ENCODE measurements at places on chromosomes 12 and 14.

DNA sequence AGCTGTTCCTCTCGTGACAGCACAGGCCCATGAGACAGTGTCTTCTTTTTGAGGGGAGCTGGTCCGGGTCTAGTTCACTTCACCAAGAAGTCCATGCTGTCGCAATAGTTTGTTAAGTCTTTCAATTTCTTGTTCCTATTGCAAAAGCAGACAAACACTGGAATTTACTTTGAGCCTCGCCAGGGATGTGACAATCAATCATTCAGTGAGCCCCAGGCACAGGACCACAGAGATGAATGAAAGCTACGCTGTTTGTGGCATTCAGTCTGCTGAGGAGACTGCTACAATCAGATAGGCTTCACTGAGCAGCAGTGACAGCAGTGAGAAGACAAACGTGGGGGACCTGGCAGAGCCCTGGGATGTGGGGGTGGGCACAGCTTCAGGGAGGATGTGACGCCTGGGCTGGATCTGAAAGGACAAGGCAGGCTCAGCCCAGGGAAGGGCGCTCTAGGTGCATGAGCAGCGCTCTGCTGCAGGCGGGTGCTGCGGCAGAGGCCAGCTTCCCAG, 35.5 kb downstream of the TCTN1 start:
- DNase-seq = peak; percentile 17

GRCh38 chr14:56795284-56795622, 15.0 kb downstream of the OTX2 start:
- DNase-seq = no peak

DNA sequence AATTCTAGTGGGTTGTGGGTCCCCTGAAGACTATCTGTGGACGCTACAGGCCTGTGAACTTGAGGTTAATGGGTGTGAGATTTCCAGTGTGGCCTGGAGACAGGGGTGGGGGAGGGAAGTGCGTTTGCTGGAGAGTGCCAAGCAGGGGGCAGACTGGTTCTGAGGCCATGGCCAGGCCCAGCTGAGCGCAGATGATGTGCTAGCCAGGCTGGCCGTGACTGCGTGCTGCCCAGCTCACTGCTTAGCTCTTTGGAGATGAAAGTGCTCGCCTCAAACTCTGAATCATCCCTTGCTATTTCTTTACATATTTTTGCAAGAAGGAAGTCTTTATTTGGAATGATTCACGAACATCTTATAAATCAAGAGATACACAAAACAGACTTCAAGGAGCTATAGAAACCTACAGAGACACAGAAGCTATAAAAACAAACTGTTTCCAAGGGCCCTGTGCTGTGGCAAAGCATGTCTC, 75.2 kb upstream of the PLEKHG3 start:
- DNase-seq = peak; percentile 61

DNA sequence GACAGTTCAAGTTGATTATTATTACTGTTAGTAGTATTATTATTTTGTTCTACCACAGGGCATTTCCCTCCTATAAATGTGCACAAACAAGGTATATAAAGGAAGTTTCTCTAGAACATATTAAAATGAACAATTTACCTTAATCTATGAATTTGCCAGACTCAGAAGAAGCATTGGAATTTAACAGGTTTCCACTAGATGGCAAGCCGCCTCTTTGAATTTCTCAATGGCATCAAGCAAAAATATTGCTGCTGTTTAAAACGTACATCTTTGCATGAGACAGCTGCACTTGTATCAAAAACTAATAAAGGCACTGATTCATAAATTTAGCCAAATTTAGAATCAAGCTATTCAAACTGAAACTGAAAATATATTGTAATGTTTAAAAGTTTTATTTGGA, 34.6 kb upstream of the MIS18BP1 start:
- DNase-seq = peak; percentile 11

DNA sequence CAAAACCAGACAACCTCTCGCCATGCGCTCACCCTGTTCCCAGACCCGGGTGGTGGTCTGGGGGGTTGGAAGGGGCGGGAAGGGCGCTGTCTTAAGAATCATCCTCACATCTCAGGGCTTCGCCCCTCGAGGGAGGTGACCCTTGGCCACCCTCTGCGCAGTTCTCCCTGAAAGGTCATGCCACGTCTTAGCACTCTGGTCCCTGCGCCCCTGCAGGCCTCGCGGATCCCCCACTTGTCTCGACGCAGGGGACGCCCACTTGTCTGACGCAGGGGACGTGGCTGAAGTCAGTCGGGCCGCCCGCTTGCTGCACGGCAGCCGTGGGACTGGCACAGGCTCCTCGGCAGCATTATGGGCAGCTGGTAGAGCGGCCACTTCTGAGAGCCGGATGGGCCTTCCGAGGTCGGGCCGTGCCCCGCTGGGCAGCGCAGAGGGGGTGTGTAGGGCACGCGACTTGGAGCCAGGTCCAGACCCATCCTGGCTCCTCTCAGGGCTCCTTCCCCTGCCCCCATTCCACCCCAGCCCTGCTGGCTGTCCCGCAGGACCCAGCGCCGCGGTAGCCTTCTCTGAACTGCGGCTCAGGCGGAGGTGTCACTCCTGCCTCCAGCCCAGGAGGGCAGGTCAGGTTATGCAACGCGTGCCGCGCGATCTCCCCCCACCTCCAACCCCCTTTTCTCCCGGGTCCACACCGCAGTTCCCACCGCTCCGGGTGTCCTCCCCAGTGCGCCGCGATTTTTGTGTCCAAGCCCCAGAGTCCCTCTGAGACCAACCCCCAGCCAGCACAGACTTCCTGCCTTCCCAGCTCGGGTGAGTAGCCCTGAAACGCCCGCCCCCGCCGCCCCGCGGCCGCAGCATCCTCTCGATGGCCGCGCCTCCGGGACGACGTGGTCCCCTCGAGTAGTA, 40.9 kb upstream of the CAPRIN2 start:
- DNase-seq = no peak

GRCh38 chr14:99672506-99673304, 11.4 kb upstream of the CYP46A1 start:
- no peak for DNase-seq

DNA sequence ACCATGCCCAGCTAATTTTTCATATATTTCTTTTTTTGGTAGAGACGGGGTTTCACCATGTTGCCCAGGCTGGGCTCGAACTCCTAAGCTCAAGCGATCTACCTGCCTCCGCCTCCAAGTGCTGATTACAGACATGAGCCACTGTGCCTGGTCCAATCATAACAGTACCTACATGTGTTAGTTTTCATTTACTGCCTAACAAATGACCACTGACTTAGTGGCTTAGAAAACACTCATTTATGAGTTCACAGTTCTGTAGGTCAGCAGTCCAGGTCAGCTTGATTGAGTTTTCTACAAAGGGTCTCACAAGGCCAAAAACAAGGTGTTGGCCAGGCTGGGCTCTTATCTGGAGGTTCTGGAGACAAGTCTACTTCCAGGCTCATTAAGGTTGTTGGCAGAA, 60.6 kb downstream of the RNFT2 start:
- DNase-seq = no peak

DNA sequence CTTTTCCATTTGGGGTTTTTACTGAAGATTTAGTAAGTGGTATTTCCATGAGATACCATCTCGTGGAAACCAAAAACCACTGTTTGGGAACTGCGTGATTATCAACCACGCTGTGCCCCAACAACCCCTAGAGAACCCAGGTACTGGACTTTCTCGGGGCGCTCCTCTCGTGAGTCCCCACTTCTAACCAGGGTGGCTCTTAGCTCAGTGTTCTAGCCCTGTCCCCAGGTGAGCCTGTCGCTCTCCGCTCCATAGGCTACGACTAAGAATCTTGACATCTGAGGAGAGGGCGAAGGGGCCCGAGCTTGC, 686 bp downstream of the MCRS1 start:
- no peak for DNase-seq

- DNase-seq = no peak
Measured at GRCh38 chr14:105940534-105941225, 414.3 kb downstream of the TMEM121 start.

GRCh38 chr12:12929696-12930095, 22.3 kb downstream of the GPRC5D start:
- DNase-seq = no peak

- DNase-seq = no peak
Measured at GRCh38 chr12:117805865-117806264, 162.9 kb downstream of the KSR2 start.

DNA sequence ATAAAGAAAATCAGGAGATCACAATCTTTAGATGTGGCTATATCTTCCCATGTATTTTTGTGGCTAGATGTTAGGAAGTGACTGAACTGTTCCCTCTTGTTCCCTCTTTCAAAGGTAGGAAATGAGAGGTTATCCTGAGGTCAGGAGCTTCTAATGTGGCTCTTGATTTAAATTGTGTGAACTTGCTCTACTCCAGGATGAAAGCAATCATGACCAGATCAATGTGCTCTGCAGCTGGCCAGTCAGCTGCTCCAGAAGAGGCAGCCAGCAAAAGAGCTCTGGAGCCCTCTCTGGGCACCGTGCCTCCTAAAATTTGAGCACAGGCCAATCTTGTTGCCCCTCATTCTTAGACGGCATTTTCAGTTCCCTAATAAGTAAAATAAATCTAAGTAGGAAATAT, 32.0 kb downstream of the CDK17 start:
- peak; percentile 81 for DNase-seq

DNA sequence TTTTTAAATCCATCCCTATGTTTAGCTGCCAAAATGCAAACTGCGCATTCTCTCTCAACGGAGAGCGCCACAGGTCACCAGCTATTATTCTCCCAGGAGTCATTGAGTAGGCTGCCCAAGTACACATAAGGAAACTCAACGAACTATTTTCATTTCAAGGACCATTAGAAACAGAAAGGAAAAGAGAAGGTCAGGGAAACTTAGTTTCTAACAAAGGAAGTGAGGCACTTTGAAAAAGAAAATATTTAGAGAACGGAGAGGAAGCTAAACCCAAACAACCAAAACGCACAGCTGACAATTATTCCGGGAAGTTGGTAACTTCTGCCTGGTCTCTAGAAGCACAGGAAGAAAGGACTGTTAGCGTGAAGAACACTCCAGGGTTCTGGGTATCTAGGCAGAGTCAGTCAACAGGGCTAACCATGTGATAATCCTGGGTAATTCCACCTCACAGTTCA, 23.5 kb downstream of the GPHB5 start:
- DNase-seq = no peak

GRCh38 chr14:66345986-66346385, 140.2 kb upstream of the CCDC196 start:
- no peak for DNase-seq

GRCh38 chr12:115404761-115405470, 720.9 kb upstream of the TBX3 start:
- DNase-seq = no peak

DNA sequence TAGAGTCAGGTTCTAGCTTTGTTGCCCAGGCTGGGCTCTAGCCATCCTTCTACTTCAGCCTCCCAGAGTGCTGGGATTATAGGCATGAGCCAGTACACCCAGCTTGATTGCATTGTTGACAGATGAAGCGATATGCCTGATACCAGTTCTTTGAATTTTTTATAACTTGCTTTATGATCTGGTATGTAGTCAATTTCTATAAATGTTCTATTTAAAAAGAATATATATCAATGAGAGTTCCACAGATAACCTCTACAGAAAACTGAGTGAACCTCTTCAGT, 99.8 kb downstream of the DIP2B start:
- DNase-seq = no peak

- no peak for DNase-seq
Measured at GRCh38 chr12:11778713-11779685, 129.5 kb downstream of the ETV6 start.

GRCh38 chr12:89351489-89352241, 636 bp downstream of the DUSP6 start:
- DNase-seq = no peak

GRCh38 chr14:37051153-37051552, 121.3 kb downstream of the SLC25A21 start:
- no peak for DNase-seq

GRCh38 chr12:19139615-19140194, 10.2 kb downstream of the PLEKHA5 start:
- no peak for DNase-seq

- no peak for DNase-seq
Measured at GRCh38 chr14:30427846-30428245, 131.1 kb upstream of the G2E3 start.

GRCh38 chr12:74689071-74689655, 151.5 kb downstream of the ATXN7L3B start:
- DNase-seq = peak; percentile 60

DNA sequence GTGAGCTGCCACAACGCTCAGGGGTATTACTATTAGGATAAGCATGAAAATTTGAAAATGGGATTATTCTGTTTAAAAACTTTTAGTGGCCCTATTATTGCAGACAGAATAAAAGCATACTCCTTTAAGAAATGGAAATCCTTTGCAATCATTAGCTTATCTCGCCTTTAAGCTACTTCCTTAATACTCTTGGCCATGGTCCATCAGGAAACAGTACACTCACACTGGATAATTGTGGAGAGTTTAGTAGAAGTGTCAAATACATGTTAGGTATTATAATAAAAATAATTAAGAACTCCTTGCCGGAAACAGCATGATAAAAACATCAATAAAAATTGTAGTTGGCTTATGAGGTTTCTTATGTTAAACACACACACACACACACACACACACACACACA, 100.4 kb upstream of the PPFIA2 start:
- no peak for DNase-seq

DNA sequence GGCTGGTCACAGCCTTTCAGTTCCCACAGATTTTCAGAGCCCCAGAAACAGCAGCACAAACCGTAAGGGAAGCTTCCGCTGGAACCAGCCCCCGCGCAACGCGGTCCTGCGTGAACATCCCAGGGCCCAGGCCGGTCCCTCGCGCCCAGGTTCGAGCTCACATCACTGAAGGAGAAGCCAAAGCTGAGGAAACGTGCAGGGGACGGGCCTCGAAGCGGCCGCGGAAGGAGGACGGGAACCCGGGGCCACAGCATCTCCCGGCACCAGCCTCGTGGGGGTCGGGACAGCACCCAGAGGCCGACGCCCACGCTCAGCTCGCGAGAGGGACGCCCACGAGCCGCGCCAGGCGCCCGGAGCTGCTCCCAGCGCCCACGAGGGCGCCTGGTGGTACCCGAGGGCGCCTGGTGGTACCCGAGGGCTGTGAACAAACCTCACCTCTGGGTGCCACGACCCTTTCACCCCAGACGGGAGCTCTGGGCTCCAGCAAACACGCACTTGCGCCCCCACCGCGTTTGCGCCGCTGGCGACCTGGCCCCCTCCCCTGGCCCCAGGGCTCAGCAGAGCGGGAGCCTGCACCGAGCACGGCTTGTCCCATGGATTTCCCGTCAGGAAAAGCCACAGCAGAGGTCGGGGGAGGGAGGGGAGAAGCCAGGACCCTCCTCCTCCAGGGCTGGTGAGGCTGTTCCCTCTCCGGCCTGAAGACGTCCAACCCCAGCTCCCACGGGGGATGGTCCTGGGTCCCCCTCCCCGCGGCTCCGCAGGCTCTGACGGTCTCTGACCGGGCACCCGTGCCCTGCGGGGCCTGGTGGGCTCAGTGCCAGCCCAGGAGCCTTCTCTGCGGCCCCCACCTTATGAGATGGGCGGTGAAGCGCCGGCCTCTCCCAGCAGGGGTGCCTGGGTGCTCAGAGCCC, 6.9 kb downstream of the LRCOL1 start:
- DNase-seq = no peak

GRCh38 chr12:123233505-123234308, 471 bp downstream of the MTRFR start:
- no peak for DNase-seq

GRCh38 chr14:35341454-35341750, 49.2 kb downstream of the PSMA6 start:
- no peak for DNase-seq

- DNase-seq = no peak
Measured at GRCh38 chr12:91885851-91886731, 259.6 kb downstream of the BTG1 start.

GRCh38 chr14:44778604-44779003, 183.1 kb downstream of the KLHL28 start:
- no peak for DNase-seq

- no peak for DNase-seq
Measured at GRCh38 chr12:12508612-12509011, 54.1 kb downstream of the DUSP16 start.

- DNase-seq = no peak
Measured at GRCh38 chr12:130101370-130101769, 60.9 kb upstream of the FZD10 start.

Measured in pons (tissue), 1 donor.